GM10248 (cell line): ENCODE measurements at places on chromosomes 3 and 15.

DNA sequence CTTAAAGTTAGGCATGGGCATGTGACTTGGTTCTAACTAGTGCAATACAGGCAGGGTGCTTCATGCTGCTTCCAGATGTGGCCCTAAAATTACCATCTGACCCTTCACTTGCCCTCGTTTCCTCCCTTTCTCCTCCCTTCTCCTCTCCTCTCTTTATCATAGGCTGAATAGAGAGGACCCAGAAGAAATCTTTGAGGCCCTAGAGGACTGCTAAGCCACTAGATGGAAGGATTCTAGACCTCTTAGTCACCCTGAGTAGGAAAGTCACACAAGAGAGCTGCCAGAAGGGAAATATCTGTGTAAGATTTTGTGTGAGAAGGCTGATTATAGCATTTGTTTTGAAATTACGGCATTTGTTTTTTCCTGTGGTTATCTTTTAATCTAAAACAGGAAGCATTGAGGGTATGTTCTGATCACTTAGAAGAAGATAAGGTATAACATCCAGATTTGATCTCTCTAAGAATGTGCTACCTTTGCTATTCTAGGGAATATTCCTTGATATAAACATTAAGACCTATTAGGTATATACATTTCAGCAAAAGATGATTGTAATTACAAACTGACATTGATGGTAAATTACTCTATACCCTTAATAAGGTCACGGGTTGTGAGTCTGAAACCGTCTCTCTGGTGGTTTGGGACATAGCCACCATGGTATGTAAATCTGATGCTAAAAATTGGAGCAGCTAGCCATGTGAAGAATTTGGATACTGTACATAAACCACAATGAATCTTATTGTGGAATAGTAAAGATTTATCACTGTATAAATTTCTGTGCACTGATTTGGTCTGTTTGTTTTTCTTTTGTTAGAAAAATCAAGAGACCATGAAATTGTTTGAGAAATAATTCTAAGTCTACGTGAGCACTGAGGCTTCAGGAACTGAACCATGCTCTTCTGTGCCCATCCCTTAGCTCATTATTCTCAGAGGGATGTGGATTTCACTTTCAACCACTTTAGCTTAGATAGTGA is 84.1 kb downstream of the TP63 start:
- peak; percentile 11 for DNase-seq

DNA sequence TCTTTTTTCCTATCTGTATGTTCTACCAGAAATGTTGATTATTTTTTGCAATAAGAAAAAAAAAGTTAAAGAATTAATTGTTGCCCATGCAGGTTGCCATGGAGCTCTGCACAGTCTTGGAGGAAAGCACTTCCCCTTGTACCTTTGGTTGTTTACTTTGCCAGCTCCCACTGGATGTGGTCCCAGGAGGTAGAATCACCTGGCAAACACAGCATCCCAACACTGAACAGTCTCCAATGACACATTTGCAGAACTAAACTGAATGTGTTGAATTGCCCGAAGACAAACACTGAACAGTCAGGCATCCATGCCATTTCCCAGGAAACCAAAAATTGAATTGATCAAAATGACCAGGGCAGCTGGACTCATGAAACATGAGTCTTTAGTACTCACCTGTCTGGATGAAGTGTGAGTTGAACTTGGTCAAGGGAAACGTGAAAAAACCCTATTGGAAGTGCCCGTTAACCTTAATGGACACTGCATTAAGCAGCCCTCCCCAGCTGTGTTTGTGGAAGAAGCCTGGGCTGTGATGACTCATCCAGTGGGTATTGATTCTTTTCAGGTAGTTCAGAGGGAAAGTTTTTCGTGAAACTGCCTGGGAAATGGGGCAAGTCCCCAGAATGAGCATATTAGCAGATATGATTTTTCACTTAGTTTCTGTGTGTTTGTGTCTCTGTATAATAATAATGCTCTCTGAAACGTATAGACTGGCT is 284.7 kb upstream of the STT3B start:
- DNase-seq: no peak

DNA sequence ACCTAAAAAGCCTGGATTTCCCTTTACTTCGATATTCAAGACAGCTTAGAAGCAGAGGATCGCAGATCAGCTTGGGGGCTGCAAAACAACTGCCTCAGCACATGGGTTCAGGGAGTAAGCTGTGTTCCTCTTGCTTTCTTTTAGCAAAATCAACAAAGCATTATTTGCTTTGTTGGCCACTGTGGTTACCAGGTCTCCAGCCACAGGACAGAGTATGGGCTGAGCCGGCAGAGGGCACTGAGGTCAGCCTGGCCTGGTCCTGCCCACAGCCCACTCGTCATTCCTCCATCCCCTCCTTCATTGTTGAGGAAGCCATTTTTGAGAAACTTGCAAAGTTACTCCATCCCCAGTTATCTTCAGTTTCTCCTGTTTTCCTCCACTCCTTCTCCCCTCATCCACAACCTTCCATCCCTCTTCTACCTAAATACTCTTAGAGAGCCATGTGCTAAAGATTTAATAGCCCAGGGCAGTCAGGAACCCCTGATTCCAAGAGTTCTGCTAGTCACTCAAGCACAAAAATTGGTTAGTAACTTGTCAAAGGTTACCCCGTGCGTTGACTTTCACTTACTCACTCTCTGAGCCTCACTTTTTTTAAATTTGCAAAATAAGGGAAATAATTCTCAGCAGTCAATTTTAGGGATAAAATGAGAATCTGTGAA is 60.0 kb upstream of the HES1 start:
- DNase-seq: no peak

GRCh38 chr3:48088056-48088748 is 72.0 kb upstream of the MAP4 start:
- no peak for DNase-seq

DNA sequence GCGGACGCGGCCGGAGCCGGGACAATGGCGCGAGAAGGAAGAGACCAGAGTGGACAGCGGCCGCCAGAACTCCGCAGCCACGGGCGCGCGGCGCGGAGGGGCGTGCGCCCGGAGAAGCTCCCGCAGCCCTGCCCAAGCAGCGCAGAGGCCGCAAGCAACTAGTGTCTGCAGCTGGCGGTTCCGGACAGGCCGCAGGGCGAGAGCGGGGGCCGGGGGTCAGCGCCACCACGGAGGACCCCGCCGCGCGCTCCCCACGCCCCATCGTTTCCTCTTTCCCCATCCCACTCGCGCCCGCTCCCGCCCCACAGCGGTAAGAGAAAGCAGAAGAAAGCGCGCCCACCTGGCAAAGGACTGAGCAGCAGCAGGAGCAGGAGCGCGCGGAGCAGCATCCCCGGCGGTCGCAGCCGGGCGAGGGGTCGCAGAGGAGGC is 440 bp downstream of the PRTG start:
- DNase-seq: peak; percentile 18

GRCh38 chr15:59329570-59330350 is 42.9 kb downstream of the MYO1E start:
- DNase-seq: no peak

- no peak for DNase-seq
Observed at GRCh38 chr15:47394286-47394809, 323.0 kb upstream of the SEMA6D start.

GRCh38 chr3:136733317-136733833 is 18.8 kb downstream of the STAG1 start:
- no peak for DNase-seq

- DNase-seq: no peak
Observed at GRCh38 chr3:30538791-30539190, 67.6 kb upstream of the TGFBR2 start.

DNA sequence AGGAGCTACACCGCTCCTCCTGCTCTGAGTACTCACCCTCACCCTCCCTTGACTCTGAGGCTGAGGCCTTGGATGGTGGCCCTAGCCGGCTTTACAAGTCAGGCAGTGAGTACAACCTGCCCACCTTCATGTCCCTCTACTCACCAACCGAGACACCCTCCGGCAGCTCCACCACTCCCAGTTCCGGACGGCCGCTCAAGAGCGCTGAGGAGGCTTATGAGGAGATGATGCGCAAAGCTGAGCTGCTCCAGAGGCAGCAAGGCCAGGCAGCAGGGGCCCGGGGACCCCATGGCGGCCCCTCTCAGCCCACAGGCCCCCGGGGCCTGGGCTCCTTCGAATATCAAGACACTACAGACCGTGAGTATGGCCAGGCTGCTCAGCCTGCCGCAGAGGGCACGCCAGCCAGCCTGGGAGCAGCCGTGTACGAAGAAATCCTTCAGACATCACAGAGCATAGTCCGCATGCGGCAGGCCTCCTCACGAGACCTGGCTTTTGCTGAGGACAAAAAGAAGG is 21.2 kb upstream of the APEH start:
- no peak for DNase-seq

DNA sequence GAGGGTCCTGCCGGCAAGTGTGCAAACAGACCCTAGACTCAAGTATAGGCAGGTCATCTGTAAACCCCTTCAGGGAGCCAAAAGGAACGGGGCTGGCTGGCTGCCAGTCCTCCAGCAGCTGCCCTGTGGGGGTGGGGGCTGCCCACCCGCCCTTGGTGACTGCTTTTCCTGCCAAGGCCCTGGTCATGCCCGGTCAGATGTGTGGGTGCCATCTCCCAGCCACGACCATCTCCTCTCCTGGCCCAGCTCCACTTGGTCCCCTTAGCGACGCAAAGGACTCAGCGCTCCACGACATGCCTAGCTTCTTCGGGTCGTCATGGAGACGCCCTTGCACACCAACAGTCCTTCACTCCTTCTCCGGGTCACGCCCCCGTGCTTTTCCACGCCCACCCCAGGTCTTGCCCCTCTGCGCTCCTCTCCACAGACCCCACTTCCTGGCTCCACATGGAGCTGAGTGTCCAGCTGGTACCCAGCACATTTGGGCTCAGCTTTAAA is 2.4 kb downstream of the MUC4 start:
- DNase-seq: no peak

DNA sequence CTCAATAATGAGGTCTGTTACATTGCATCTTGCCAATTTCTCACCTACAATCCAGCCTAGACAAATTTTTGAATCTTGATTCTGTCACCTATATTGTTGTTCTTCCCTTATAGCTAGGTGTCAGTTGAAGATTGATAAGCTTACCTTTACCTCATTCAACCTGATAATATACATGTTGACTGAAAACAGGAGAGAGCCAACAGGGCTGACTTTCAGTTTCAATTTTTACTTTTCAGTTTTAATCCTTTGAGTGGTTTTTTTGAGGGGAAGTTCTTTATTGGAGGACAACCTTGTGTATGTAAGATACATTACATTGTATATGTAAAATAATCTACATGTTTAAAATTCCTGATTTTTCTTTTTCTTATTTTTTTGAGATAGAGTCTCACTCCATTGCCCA is 5.8 kb downstream of the ATP13A5 start:
- no peak for DNase-seq

- DNase-seq: no peak
Observed at GRCh38 chr15:38149315-38149714, 103.3 kb upstream of the SPRED1 start.

DNA sequence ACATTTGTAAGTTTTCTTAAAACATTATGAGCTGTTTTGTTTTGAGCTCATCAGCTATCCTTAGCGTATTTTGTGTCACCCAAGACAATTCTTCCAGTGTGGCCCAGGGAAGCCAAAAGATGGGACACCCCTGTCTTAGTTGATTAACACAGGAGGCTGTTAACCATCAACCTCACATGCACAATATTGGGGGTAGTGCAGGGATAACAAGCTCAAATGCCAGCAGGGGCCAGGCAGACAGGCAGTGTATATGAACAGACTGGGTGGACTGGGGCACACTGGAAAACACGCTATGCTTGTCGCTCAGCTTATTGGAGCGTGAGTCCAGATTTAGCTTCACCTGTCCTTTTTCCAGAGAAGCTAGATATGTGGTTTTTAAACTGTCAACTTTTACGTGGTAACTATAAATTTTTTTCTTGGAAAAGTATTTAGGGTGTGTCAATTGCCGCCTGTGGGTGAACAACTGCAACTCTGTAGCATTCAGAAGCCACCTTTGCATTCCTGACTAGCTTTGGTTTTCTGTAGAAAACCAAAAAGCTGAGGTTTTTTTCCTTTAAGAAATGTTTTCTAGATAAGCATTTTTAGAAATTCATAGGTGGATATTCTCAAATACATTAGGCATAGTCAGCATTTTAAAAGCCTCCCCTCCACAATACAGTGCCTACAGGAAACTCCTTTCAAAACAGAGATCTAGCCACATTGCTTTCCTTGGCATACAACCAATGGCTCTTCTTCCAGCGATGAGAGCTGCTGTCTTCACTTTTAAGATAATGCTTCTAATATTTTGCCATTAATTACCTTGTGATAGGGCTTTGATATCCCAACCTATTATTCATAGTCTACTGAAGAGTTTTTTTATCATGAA is 14.6 kb downstream of the PSMD6 start:
- DNase-seq: no peak

GRCh38 chr3:108461661-108462111 is 48.7 kb downstream of the MYH15 start:
- no peak for DNase-seq

DNA sequence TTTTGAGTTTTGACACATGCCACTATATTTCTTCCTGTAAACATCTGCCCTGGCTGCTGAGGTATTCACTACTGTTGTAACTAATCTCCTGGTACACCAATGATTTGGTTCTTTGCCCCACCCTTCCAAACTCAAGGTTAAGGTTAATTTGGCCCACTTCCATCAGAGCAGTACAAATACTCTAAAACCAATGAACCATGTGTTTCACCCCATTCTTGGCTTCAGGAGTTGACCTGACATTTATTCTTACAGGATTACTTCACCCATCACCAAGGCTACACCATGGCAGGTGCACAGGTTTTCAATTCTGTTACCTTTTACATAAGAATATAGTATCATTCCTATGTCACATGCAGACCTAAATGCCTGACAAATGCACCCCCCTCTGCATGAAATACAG is 1179.9 kb downstream of the ZPLD1 start:
- DNase-seq: no peak

DNA sequence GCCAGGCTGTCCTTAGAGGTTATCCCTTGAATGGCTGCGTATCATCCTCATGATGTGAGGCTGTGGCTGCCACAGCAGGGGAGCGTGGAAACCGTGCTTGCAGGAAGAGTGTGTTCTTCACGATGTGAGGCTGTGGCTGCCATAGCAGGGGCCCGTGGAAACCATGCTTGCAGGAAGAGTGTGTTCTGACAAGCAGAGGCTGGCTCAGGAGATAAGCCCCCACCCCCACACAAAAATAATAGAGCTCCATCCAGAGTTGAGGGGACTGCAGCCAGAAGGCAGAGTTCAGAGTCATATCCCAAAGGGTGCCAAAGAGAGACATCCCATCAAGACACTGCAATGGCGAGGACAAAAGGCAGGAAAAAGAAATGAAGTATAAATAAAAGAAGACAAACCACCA is 22.6 kb upstream of the BDH1 start:
- no peak for DNase-seq

- peak; percentile 53 for DNase-seq
Observed at GRCh38 chr3:14598143-14598569, 53.4 kb upstream of the CCDC174 start.

GRCh38 chr3:170470063-170471016 is 51.7 kb downstream of the CLDN11 start:
- no peak for DNase-seq

DNA sequence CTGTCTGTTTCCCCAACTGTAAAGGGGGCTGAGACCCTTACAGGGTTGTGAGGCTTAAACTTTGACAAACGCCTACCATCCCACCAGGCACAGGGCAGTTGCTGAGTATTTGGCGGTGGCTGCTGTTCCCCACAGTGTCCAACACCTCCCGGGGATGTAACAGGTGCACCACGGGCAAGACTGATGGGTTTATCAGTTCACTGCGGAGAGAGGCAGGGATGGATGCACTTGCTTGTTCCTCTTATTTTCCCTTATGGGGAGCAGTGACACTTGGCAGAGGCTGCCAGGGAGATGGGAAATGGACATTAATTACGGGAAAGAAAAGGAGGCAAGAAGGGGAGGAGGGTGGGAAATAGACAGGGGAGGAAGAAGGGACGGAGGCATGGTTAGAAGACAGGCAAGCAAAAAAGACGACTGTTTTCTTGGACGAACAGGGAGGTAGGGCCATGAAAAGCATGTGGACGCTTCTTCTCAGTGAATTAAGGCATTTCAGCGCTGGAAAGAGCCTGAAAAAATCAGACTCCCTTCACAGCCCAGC is 16.6 kb upstream of the ADIPOQ start:
- no peak for DNase-seq
